ENCODE measurements at places on chromosomes 1 and 21.

DNA sequence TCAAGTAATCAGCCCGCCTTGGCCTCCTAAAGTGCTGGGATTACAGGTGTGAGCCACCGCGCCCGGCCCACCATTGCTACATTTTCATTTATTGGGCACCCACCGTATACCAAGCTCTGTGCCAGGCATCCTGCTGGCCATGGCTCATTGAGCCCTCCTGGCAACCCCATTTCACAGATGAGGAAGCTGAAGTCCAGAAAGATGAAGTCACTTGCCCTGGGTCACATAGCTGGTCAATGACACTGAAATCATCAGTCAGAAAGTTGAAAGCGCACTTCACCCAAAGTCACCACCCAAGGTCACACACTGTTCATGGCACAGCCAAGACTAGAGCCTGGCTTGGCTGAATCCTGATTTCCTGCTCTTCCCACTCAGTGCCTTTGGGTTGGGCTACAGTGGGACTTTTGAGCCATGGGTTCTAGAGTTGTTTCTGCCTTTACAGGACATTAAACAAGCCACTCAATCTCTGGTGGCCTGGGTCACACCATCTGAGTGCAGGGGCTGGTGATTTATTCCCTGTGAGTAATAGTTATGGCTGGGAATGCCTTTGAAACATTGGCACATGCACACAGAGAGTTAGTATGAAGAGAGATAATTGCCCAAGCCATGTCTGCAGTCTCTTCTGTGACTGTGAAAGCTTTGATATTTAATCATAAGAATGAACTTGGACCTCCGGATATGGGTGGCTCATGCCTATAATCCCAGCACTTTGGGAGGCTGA lies 16.0 kb upstream of the ARHGEF10L start:
- no peak for DNase-seq

GRCh38 chr1:222377428-222378088 lies 170.3 kb downstream of the HHIPL2 start:
- no peak for DNase-seq

GRCh38 chr1:214120191-214120590 lies 132.4 kb downstream of the PROX1 start:
- no peak for DNase-seq

DNA sequence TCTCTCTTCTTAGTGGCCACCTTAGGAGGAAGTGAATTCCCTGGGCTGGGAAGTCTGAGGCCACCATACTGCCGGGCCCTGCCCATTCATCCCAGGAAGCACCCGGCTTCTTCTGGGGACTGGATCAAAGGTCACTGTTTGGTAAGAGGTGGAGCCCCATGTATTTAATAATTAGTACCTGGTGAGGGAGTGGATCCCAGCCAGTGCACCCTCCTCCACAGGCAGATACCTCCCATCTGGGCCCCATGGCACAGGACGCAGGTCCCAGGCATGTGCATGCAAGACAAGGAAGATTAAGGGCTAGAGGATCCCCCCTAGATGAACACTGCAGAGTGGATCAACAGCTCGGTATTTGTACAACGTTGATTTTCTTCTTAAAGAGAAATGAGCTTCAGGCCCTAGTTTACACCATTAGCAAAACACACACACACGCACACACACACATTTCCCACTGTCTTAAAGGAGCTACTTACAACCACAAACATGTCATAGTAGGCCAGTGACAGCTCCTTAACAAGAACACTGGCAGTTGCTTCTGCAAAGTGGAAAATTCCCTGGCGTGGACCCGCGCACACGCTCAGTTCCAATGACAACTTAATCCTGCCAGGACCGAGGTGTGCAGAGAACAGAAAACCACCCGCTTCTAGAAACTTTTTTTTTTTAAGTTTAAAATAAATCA lies 90.7 kb downstream of the MRPL37 start:
- peak; percentile 89 for DNase-seq

GRCh38 chr1:151940541-151940940 lies 31.2 kb upstream of the THEM4 start:
- DNase-seq = no peak

DNA sequence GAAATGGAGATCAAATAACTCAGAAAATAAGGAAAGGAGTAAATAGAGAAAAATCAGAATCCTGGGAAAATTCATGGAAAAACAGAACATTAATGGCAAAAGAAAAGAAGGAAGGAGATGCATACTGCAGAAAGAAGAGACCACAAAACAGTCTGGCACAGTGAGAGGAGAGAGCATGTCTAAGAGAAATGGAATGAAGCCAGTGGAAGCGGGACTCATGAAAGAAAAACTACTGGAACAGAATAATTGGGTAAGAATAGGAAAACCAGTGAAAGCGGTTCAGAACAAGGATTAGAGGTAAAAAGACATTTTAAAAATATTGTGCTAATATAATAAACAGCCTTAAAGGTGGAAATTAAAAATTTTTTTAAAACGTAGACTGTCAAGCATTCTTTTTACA lies 93.6 kb upstream of the GREM2 start:
- no peak for DNase-seq

DNA sequence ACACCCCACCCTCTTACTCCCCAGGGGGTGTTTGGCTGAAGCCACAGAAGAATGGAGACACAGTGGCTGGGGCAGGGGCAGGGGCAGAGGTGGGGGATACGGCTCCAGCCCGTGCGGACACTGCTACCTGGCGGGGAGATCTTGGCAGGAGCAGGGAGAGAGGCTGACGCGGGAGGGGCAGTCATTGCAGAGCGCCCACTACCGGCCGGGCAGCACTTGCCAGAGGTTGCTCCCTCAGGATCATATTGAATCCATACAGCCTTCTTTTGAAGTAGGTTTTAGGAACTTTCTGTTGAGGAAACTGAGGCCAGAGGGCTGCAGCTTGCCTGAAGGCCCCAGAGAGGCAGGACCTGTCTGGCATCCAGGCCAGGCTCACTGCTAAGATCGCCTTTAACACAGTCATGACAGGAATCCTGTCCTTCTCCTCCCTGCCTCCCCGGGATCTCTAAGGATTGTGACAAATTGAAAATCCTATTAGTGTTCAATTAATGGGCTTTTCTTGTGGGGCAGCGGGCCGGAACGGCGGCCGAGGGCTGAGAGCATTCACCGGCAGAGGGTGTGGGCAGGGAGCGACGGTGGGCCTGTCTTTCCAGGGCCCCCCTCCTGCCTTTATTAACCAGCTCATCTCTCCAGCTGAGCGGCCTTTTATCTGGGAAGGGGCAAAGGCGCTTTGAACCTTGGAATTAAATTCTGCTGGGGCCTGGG lies 65.5 kb upstream of the WNT4 start:
- DNase-seq = no peak

- no peak for DNase-seq
Observed at GRCh38 chr1:38589036-38589435, 270.5 kb downstream of the RRAGC start.

DNA sequence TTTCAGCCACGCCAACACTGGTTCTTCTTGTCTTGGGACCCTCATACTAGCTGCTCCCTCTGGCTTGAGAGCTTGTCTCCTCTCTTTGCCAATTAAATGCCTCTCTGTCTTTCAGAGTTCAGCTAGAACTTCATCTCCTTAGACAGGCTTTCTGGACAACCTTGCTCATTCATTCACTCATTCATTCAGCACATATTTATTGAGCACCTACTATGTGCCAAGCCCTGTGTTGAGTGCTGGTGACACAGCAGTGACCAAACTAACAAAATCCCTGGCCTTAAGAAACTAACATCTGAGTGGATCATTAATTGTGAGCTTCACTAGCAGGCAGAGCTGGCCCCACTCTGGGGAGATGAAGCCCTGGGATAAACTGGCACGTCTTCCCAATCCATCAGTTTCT lies 24.9 kb upstream of the CASZ1 start:
- DNase-seq = no peak

- DNase-seq = no peak
Observed at GRCh38 chr1:26553942-26554682, 24.6 kb downstream of the RPS6KA1 start.

GRCh38 chr21:45502006-45502345 lies 40.3 kb downstream of the SLC19A1 start:
- no peak for DNase-seq

GRCh38 chr1:19941206-19941568 lies 17.8 kb upstream of the PLA2G2E start:
- no peak for DNase-seq

GRCh38 chr1:214648801-214649200 lies 45.8 kb downstream of the CENPF start:
- no peak for DNase-seq

DNA sequence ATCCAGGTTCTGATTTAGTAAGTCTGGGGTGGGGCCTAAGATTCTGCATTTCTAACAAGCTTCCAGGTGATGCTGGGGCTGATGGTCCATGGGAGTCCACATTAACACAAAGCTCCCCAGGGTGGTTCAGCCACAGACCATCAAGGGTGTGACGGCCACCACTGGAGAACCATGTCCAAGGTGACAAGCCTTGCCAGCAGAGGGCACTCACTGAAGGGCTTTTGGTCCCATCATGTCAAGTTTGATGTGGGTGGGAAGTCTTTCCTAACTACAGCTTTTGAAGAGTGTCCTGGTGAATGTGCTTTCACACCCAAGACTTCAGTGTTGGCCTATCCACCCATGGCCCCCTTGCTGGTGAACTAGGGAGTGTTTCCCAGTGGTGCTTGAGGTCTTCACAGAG lies 67.1 kb downstream of the UBE2T start:
- DNase-seq = peak; percentile 41

DNA sequence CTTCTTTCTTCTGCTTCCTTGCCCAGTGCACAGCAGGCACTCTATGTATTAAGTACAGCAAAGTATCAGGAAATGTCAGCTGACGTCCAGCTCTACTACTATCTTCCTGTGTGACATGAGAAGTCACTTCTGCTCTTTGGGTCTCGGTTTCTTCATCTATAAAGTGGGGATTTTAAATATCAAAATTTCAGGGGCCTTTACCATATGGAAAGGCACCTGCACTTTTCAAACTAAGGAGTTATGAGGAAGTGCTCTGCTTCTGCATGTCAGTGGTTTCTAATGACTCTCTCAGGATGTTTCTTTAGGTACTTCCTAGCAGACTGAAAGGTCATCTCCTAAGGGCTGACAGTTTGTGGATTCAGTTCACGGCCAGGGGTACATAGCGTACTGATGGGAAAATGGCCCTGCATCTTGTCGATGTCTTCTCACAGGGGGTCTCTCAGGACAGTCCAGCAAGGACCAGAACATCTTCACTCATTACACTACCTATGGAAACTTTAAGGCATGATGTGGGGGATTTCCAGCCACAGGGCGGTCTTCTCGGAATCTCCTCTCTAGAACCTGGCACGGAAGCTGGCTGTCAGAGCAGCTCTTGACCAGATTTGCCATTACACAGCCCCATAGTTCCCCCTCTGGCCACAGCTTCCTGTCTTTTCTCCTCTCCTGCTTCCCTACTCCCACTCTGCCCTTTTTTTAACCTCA lies 42.0 kb upstream of the MTF1 start:
- no peak for DNase-seq

DNA sequence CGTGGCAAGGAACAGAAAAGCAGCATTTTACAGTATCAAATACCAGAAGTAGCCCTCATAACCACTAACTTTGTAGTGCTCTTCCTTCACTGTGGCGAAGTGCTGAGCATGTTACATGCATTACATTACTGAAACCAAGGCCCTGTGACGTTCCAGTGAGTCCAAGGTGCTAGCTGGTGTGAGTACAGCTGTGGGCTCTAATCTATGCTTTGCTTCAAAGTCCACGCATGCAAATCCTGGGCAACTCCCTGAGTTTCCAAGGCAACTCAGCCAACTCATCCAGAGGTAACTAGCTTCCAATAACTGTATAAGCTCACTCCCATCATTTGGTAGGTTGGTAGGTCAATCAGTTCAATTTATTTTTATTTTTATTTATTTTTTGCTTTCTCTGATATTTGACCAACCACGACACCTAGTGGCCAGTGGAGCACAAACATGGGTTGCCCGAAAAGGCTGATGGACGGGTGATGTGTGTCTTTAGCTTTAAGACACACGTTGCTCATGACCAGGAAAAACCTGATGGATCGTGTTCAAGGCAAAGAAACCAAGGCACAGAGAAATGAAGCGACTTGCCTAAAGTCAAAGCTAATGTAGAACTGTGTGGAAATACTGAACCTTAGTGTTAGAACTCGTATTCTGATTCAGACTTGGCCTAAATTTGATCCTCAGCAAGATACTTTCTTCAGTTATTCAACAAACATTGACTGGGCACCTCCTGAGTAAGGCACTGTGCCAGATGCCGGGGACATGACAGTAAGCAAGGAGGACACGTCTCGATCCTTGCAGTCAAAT lies 73.0 kb downstream of the GNG12 start:
- no peak for DNase-seq

- DNase-seq = no peak
Observed at GRCh38 chr1:197915260-197915861, 1.8 kb upstream of the LHX9 start.

DNA sequence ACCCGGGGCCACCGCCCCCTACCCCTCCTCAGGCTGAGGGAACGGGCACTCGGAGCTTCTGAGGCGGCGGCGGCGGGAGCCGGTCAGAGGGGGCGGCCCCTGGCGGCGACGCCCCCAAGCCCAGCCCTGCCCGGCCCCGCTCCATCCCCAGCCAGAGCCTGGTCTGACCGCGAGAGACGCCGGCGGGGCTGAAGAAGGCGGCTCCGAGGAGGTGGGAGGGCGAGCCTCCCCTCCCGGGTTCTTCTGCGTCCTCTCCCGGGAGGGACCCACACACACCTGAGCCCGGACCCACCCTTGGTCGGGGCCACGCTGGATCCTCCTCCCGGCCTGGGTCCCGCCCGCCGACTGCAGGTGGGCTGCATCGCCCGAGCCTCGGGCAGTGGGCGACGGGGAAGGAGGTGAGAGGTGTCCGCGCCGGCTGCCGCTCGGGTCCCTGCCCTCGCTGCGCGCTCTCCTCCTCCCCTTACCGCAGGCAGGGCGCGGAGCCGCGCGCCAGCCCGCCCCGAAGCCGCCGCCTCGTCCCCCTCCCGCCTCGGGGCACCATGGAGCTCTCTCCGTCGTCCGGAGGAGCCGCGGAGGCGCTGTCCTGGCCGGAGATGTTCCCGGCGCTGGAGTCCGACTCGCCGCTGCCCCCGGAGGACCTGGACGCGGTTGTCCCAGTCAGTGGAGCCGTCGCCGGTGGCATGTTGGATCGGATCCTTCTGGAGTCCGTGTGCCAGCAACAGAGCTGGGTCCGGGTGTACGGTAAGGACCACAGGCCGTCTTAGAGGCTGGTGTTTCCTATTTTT lies at the start of gene RASAL2:
Gene RASAL2, plus strand, starts transcription at position 154 of the 788 bp plus-strand sequence. Its CDS starts 389 bp downstream, at position 543.
- peak; percentile 58 for DNase-seq

GRCh38 chr21:41582298-41582840 lies 74.4 kb upstream of the TMPRSS2 start:
- DNase-seq = no peak
